Activated CD4-positive, alpha-beta T cell treated with anti-CD3 and anti-CD28 coated beads for 24 hours (primary cell): ENCODE measurements at places on chromosomes 3 and 15.

DNA sequence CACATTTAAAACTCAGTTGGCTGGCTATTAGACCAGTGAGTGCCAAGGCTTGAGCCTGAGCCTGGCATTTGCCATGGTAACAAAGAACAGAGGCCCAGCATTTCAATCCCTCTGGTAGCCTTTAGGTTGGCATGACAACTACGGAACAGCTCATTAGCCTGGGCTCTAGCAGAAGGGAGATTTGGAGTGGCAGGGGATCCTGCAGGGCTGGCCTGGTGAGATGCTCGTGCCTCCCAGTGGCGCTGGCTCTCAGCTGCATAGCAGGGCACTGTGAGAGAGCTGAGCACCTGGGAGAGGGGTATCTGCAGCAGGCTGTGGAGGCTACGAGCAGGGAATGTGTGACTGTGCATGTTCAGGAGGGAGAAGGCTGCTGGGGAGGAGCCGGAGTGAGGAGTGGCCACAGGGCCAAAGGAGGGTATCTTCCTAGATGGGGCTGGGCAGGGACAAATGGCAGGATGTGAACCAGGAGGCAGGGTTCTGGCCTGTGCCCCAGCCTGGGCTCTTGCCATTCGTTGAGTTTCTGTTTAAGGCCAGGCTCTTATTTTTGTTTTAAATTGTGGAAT lies 5.6 kb upstream of the ABTB1 start:
- DNase-seq: no peak

DNA sequence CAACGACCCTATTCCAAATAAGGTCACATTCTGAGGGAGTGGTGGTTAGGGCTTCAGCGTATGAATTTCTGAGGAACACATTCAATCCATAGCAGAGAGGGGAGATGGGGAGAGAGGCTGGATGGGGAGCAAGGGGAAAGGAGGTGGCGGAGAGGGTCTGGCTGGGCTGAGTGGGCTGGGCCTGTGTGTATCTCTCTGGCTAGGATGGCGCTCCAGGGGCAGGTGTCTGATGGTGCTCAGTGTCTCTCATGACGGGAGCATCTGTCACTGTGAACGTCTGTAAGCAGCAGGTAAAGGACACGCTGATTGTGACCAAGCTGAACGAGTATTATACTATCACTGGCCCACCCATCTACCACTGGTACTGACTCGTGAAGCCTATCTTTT lies 159.6 kb downstream of the XXYLT1 start:
- no peak for DNase-seq

DNA sequence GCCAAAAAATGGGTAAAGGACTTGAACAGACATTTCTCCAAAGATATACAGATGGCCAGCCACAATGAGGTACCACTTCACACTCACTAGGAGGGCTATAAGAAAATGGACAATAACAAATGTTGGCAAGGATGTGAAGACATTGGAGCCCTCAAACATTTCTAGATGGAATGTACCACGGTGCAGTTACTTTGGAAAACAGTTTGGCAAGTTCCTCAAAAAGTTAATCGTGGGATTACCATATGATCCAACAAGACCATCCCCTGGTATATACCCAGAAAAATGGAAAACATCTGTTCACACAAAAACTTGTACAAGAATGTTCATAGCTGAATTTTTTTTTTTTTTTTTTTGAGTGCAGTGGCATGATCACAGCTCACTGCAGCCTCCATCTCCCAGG lies 15.9 kb upstream of the HRH1 start:
- DNase-seq: no peak

GRCh38 chr3:193662757-193663322 lies 69.8 kb downstream of the OPA1 start:
- DNase-seq: no peak

DNA sequence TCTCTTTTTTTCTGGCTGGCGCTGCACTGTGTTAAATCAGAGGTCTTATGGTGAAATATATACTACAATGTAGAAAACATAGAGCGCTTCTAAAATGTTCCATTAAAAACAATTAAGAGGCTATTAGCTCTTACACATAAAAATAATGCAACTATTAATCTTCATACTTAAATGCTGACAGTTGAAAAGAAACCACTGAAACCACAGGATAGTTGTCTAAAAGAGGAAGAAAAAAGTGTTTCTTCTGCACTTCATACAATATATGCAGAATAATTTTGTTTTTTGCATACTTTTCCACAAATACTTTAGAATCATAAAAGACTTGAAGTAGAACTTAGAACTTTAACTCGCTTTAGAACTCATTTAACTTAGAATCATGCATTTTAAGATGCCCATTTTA lies 170.5 kb downstream of the PYDC2 start:
- DNase-seq: no peak

DNA sequence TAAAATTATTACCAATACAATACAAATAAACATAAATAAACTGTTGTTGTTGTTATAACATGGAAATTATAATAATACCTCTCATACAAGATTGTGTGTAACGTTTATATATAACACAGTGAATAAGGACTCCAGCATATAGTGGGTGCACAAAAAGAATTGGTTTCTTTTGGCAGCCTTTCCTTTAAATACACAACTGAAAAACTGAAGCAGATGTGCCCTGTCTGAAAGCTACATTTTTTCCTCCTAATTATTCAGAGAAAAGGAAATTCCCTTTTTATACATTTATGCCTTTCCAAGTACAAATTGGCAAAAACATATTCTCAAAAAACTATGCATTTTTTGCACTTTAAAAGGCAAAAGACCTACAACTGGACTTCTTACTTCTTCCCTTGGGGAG lies 928.9 kb upstream of the NR2F2 start:
- no peak for DNase-seq

- no peak for DNase-seq
These were observed 41.3 kb downstream of the CMTM7 start for GRCh38 chr3:32432711-32433530.

- no peak for DNase-seq
These were observed 44.9 kb downstream of the LPP start for GRCh38 chr3:188198760-188199327.

DNA sequence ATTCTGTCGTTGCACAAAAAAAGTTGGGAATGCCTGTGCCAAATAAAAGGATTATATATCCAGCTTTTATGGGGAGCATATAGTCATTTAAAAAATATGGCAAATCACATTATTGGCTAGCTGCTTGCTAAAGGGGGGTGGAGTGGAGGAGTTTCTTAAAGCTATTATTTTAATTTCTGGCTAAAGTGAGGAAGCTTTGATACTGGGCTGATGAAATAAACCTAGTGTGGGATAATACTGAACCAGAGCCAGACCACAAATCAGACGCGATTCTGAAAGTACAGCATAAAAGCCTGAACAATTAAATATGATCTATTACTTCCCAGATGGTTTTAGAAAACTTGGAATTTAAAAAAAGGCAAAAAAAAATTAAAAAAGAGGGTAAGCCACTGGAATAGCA lies 14.4 kb downstream of the POLR2M start:
- no peak for DNase-seq

DNA sequence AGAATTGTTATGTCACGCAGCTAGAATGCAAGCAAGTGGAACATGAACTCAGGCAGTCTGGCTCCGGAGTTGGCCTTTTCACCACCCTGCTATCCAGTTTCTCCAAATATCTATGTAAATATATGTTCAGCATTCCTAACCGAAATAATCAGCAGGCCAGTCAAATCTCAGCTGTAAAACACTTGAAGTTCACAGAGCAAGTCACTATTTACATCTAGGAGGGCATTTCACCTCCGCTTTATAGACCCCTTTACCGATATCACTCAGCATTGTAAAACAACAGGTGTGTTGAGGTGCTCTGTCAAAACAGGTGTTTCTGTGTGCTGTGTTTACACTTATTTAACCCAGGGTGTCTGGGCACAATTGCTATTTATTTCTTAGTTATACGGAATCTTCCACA lies 12.2 kb upstream of the HES1 start:
- DNase-seq: no peak

- no peak for DNase-seq
These were observed 57.6 kb downstream of the TMEM44 start for GRCh38 chr3:194575484-194576210.

DNA sequence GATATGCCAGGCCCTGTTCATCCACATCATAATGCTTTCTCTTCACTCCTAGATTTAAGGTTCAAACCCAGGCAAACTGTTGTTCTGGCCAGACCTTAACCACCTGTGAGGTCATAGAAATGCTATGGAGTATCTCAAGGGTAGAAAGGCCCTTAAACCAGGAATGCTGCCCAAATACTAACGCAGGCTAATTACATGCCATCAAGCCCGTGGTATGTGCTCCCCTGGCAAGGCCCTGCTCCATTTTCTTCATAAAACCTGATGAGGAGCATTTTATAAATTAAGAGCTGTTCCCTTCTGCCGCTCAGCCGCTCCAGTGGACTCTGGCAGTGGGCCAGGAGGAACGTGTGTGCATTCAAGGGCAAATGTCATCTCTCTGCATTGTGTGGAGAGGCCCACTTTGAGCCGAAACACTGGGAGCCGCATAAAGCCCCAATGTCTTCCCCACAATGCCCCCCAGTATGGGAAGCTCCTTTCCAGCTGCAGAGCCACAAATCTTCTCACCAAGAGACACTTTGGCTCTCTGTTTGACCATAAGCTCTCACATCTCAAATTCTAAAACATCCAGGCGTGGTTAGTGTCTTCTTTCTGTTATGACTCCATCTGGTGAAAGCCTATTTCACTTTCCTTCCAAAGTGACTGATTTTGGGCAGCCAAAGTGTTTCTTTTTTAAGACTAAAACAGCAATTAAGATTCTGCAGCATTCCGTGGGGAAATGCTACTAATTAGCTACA lies 210.8 kb upstream of the NR2E3 start:
- DNase-seq: no peak

GRCh38 chr3:88595026-88595425 lies 445.3 kb downstream of the C3orf38 start:
- DNase-seq: no peak

GRCh38 chr3:179464323-179465092 lies 13.2 kb upstream of the GNB4 start:
- no peak for DNase-seq

DNA sequence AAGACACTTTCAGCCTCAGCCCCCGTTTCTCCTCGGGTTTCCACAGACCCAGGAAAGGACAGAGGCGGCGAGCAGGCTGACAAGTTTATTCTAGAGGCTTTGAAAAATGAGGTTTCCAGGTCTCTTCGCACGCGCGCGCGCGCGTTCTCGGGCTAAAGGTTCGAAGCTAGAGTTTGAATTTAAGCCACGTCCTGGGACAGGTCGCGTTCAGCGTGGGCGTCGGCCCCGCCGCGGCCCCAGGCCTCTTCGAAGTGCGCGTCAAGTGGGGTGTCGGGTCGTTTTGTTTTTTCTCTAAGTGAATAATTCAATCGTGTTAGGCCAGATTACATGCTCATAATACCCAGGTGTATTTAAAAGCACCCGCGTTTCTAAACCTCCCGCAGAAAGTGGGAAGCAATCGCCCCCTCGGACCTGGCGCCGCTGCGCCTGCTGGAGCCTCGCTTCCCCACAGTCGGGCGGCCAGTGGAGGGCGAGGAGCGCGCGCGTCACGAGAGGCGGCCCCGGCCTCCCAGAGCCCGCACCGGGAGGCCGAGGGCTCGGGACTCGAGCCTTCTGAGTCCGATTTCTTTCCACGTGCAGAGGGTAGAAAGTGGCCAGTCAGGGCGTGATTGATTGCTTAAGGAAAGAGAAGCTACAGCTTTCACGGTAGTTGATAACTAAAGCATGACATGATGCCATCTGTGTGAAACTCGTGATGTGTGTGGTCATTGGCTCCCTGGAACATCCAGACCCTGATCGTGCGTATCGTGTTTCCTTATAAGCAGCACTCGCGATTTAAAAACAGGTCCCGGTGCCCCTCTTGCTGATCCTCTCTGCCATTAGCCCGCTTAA lies 15.8 kb upstream of the SOX2 start:
- no peak for DNase-seq

GRCh38 chr3:107662124-107662507 lies 139.4 kb downstream of the BBX start:
- DNase-seq: no peak

GRCh38 chr3:73499787-73500186 lies 125.0 kb downstream of the PDZRN3 start:
- no peak for DNase-seq

DNA sequence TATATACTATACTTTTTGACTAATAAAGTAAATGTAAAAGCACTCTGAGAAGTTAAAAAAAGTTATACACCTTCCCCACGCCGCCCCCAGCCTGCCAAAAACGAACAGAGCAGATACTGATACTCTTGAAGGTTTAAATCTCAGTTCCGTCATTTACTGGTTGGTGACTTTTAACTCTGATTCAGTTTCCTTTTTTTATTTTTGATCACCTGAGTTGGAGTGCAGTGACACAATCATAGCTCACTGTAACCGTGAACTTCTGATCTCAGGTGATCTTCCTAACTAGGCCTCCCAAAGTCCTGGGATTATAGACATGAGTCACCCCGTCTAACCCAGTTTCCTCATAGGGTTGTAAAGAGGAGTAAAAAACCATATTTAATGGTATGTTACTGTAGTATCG lies 3.3 kb upstream of the TIPIN start:
- no peak for DNase-seq

- DNase-seq: no peak
These were observed 90.6 kb upstream of the UBE2E2 start for GRCh38 chr3:23112491-23112890.

DNA sequence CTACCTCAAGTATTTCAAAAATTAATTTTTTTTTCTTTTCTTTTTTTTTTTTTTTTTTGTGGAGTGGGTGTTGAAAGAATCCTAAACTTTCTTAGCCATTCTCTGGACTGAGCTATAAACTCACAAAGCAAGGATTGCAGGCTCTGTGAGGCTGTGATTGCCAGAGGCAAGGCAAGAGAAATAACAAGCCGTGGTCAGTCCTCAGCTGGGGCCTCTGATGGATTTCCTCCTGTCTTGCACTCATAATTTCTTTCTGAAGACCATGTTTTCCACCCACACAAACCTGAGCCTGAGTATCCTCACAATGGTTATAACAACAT lies 1.3 kb downstream of the CX3CR1 start:
- no peak for DNase-seq

GRCh38 chr3:60081381-60082095 lies 1031.7 kb upstream of the CFAP20DC start:
- DNase-seq: no peak

GRCh38 chr15:29939404-29939803 lies 117.1 kb upstream of the TJP1 start:
- no peak for DNase-seq

DNA sequence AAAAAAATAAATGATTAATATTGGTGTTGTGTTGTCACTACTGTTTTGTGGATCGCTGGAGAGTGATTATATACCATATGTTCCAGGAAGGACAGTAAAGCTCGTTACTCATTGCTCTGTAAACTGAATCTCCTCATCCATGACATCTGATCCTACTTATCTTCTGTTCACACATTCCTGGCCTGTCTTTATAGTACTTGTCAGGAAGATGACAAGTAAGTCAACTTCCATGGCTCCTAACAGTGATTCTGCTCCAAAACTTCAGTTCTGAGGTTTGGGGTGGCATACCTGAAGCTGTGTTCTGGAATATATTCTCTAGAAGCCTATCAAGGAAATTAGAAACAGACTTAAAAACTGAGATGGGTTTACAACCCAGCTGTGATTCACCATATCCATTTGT lies 288.9 kb downstream of the ZBBX start:
- DNase-seq: no peak

- DNase-seq: no peak
These were observed 23.6 kb downstream of the ZBTB38 start for GRCh38 chr3:141391991-141392316.
